ENCODE measurements at places on chromosomes 5 and 9.
A peak's percentile ranks its signal among the peaks of the same experiment; 100 is the strongest.

- DNase-seq = no peak
Measured at GRCh38 chr9:91896513-91897121, 53.4 kb downstream of the ROR2 start.

- DNase-seq = peak; percentile 63
Measured at GRCh38 chr5:56050551-56051255, 55.9 kb upstream of the IL6ST start.

- no peak for DNase-seq
Measured at GRCh38 chr9:131704141-131704983, 35.5 kb downstream of the RAPGEF1 start.

DNA sequence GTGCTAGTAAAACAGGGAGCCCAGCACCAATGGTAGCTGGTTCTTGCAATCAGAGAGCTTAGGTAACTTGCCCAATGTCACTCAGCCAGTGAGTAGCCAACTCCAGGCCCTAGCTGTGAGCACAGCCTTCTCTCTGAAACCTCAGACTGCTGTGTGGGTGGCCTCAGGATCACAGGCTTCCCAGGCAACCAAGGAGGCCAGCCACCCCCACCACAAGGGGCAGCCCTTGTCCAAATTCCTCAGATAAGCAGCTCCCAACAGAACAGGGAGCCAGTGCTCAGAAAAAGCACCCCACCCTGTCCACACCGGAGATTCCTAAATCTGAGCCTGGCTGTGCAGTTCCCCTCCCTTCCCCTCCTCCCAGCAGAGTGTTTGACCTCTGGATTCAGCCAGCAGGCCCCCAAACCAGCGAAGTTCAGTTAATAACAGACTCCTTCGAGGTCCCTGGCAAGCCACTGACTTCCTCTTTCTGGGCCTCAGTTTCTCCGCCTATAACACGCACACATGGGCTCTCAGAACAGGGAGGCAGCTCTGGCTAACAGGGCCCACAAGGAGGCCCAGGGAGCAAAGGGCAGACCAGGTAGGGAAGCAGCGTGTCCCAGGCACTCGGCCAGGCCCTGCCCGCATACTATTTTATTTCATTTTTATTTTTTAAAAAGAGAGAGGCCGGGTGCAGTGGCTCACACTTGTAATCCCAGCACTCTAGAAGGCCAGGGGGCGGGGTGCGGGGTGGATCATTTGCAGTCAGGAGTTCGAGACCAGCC lies 2.7 kb downstream of the EEIG1 start:
- no peak for DNase-seq

DNA sequence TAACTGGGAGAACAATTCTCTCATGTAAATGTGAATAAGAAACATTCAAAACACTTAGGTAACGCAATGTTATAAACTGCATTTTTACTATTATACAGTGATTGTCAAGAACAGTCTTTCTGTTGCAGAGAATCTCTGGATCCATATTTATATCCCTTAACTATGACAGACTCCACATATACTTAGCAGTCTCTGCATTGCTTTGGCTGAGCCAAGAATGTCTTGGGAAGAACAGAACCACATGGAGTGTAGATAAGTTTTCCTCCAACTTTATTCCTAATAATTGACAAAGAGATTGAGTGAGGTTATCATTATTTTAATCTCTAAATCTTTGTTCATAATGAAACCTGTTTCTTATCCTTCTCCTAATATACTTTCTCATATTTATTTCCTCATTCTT lies 15.6 kb upstream of the RLN1 start:
- no peak for DNase-seq

DNA sequence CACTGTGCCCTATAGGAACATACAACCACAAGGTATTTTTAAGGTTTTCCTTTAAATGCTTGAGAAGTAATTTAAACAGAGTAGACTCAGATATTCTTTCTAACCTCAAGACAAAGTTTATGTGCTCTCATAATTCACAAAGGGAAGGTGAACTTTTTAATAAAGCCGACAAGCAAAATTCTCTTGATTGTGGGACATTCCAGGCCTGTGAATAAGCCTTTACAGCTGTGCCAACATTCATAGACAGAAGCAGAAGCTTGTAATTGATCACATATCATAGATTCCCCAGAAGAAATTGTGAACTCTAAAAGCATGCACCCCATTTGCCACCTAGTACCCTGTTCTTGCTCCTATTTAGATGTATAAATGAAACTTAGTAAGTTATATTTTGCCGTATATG lies 1107.8 kb upstream of the SEMA6A start:
- DNase-seq = no peak

- DNase-seq = no peak
Measured at GRCh38 chr5:165029099-165029870, 1523.9 kb downstream of the MAT2B start.

- no peak for DNase-seq
Measured at GRCh38 chr5:30900367-30900766, 293.1 kb upstream of the CDH6 start.

Measured in CD4-positive, CD25-positive, alpha-beta regulatory T cell (primary cell).